ENCODE measurements at places on chromosomes 11 and 22. TPM values are rescaled to one million over a fixed set of nuclear protein-coding genes. Genes with fewer than 3 reads are reported as not detected.

- no peak for DNase-seq
Measured at GRCh38 chr11:68013611-68014156, 3.6 kb downstream of the ALDH3B1 start.

- DNase-seq, result no peak
Measured at GRCh38 chr11:3003396-3004231, 11.5 kb upstream of the NAP1L4 start.

DNA sequence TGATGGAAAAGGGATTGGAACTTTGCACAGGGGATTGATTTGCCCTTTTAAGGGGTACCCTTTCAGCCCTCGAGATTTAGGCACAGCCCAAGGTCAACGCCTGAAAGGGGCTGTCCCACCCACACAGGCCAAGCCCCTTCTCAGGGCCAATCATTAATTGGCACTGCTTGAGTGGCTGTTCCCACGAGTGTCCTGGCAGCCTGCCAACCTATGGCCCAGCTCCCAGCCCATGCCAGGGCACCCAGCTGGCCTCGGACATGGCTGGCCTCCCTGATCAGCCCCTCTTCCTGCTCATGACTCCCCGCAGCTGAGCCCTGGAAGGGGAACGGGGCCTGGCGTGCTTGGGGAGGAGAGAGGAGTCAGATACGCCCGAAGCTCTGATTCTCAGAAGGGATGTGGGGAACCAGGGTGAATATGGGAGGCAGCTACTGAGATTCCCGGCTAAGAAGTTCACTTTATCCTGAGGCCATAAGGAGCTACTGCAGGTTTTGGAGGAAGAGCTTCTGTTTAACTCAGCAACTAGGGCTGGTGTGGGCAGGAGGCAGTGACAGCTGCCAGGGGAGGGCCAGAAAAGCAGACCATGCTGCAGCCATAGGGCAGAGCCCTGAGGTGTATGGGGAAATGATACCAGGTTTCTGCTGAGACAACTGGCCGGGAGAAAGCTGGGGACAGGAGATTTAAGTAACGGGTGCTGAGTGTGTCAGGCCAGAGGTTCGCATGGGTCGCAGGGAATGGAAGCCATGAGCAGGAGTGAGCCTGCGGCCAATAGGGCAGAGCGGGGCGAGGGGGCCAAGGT is 30.0 kb downstream of the WNT7B start:
- no peak for DNase-seq

- DNase-seq, result no peak
Measured at GRCh38 chr11:119726585-119727522, 2.1 kb downstream of the NECTIN1 start.

The P2RX3 gene
- 0.69 TPM for polyA plus RNA-seq

DNA sequence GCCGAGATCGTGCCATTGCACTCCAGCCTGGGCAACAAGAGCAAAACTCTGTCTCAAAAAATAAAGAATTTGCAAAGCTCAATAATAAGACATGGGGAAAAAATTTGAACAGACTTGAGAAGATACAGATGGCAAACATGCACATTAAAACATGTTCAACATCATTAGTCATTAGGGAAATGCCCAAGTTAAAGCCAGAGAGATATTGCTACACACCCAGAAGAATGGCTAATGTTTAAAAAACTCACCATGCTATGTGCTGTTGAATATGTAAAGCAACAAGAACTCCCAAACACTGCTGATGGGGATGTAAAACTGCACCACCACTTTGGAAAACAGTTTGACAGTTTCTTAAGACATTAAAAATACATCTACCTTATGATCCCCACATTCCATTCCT is 12.6 kb downstream of the LRRC75B start:
- DNase-seq, result no peak

The OR52I2 gene
- not detected for polyA plus RNA-seq

DNA sequence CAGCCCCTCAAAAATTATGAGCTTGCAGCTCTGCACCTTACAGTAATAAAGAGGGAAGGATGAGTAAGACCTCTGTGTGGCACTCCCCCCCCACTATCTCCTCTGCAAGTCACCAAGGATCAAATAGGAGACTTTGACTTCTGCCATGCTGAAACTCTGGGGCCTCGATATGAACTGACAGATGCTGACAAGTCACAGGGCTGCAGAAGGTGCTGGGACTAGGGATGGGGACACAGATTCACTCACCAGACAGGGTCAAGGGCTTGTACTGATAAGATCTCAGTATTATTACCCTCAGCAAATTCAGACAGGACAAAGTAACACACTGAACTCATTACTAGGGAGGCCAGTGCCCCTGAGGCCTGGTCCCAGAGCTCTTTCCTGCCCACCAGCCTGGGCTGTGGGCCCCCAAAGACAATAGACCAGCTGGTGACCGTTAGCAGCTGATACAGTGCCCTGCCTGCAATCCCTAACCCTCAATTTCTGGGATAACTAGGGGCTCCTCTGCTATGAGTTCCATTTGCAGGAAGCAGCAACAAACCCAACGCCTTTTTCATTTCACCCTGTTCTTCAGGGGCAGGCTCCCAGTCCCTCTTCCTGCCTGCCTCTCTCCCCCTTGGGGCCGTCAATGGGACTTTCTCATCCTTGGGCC is 20.1 kb downstream of the TMPRSS13 start:
- DNase-seq, result no peak

- DNase-seq, result no peak
Measured at GRCh38 chr11:119108146-119108856, 1.2 kb downstream of the C2CD2L start.

GRCh38 chr11:24963852-24964251 is 467.0 kb downstream of the LUZP2 start:
- no peak for DNase-seq

The KDM4E gene
- polyA plus RNA-seq, result 0.17 TPM

DNA sequence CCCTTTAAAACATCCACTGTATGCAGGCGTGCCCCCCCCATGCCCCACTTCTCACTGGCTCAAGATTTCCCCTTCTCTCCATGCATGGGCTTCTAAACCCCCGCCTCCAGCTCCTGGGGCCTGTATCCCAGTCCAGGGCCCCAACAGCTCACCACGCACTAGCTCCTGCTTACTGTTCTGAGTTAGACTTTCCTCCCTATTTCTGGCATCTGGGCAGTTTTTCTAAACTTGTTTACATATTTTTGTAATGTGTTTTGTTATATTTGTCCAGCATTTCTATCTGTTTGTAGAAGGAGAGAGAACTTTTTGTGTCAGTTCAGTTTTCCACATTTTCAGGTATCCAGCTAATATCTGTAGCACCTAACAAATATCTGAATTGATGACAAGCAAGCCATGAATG is 178.5 kb downstream of the SPON1 start:
- DNase-seq, result no peak

DNA sequence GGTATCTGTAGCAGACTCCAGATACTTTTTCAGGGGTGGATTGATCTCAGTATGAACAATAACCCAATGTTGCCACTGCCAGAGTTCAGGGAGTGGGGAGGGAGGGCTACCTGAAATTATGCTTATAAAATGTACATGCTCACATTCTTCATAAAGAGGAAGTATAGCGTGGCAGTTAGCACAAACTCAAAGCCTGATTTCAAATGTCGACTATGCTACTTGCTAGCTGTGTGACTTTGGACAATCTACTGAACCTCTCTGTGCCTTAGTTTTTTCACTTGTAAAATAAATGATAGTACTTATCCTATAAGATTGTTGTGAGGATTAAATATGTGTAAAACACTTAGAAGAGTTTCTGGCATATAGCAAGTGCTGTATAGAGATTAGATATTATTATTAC is 26.5 kb upstream of the POU2AF1 start:
- no peak for DNase-seq

The ZDHHC5 gene
- polyA plus RNA-seq, result 56.7 TPM

GRCh38 chr11:65639623-65640482 is 2.0 kb downstream of the SIPA1 start:
- no peak for DNase-seq

The SMC1B gene
- 0.15 TPM for polyA plus RNA-seq

DNA sequence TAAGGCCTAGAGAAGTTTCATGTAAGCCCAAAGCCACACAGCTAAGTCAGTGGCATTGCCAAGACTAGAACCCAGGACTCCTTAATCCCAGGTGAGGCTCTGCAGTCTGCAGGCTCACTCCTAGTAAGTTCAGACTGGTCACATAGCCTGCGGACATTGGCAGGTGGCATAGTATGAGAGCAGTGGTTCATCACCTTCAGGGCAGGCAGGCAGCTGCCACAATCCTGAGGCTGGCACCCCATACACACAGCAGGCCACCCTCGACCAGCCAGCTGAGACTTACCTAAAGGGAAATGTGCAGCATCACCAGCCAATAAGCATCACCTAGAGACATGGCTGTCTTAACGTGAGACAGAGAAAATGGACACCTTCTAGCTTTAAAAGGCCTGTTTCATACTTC is 231.6 kb upstream of the UBASH3B start:
- no peak for DNase-seq

The BAIAP2L2 gene
- polyA plus RNA-seq, result 7.5 TPM

DNA sequence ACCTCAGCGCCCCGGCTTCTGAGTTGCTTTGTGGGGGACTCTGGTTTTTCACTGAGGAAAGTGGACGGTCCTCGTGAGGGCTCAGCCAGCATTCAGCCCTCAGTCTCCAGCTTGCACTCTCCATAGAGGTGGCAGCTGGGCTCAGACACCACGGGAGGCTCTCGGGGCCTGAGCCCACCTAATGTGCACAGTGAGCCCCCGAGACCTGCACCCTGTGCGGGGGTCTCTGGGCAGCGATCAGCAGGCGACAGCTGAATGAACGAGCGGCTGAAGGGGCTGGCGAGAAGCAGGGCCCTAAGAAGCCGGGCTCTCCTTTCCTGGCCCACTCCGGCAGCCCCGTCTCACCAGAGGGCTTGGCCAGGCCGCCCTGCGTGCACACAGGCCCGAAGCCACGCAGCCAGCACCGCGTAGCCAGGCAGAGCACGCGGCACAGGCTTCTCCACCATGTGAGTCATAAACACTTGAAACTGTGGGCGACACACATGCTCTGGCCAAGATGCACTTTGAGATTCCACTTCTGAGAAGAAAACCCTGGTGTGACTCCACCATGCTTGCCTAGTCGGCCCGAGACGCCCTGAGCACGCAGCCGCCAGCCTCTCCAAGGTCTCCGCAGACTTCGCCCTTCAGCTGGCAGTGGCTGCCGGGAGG is 28.0 kb downstream of the TOLLIP start:
- no peak for DNase-seq

All from right renal pelvis (tissue), 4 donors.